ENCODE measurements at places on chromosomes 13 and 19.

DNA sequence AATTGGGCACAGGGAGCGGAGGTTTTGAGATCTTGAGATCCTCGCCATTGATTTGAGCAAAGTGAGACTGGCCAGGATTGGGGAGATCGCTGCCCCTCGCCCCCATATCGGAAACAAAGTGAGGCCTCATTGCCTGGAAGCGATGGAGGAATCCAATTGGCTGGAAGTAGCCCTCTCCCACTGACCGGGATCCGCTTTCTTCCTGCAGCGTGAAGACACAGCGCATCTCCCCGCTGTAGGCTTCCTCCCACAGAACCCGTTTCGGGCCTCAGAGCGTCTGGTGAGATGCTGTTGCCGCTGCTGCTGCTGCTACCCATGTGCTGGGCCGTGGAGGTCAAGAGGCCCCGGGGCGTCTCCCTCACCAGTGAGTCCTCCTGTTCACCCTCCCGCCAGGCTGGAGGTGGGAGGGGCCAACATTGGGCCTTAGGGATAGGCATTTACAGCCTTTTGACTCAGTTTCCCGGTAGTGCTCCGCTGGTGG lies 438 bp downstream of the PRKCSH start:
- no peak for DNase-seq

DNA sequence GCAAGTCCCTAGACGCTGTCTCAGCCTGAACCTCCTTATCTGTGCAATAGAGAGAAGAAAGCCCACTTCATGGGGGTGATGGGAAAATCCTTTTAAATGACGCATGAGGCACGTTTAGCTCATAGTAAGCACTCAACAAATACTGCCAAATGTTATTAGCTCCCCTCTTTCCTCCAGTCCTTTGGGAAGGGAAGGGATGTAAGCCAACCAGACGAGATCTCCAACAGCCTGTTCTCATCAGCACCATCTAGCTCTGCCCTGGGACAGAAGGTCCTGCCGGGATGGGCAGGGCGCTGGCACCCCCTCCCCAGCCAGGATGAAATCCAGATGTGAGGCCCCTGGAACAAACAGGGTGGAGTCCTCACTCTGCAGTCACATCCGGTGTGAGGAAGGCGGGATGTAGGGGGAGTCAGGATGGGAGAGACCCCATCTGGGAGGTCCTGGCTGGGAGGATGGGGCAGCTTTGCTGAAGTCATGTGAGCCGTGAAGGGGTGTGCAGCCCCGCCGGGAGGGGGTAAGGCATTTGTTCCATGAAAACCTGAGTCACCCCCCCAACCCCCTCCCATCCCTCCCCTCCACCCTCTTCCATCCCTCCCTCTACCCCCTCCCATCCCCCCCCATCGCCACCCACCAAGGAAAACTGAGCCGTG lies 4.6 kb downstream of the S1PR2 start:
- no peak for DNase-seq

- no peak for DNase-seq
These were observed 202.3 kb upstream of the RXFP2 start for GRCh38 chr13:31537052-31537451.

GRCh38 chr19:30425885-30426838 lies 54.0 kb downstream of the ZNF536 start:
- DNase-seq = no peak

- DNase-seq = no peak
These were observed at the start of gene MEIS3 for GRCh38 chr19:47419030-47419783. Gene MEIS3, minus strand, starts transcription at chr19:47419527. Its CDS starts 446 bp downstream, at chr19:47419081.

DNA sequence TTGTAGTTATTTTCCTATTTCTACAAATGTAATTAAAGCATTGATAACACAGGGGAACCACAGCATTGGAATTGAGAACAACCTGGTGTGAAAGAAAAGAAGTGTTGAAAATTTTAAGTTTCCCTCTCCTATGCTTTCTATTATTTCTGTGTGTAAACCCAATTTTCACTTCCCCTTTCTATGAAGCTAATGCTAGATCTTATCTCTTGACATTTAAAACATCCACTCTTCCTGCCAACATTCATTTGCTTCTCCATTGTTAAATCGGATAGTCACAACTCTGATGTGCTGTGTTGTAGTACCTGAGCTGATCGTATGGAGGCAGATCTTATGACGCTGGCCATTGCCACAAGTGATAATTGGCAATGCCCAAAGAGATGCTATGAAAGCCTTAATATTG lies 203.0 kb downstream of the ITGBL1 start:
- DNase-seq = no peak

DNA sequence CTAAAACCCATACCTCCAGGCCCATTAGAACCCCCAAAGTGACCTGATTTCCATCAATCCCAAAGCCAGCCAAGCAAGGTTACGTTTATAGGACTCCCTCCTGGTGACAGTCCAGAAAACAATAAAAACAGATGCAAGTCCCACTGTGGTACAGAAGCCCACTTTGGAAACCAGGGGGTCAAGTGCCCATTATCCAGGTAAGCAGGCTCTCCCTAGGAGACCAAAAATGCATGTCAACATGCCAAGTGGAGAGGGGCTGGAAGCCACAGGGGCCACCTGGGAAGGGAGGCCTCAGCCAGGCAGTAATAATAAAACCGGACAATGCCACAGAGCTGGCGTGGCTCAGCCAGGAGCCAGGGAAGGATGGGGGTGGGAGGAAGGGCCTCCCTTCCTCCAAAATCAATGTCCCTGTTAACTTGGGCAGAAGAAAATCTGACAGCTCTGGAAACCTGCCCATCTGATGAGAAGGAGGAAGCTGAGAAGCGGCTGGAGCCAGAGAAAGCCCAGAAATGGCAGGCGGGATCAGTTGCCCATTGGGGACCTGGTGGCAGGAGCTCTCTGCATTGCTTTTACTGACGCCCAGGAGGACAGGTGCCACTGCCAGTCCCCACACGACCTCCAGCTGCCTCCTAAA lies 160.4 kb downstream of the ZIC5 start:
- DNase-seq = no peak

DNA sequence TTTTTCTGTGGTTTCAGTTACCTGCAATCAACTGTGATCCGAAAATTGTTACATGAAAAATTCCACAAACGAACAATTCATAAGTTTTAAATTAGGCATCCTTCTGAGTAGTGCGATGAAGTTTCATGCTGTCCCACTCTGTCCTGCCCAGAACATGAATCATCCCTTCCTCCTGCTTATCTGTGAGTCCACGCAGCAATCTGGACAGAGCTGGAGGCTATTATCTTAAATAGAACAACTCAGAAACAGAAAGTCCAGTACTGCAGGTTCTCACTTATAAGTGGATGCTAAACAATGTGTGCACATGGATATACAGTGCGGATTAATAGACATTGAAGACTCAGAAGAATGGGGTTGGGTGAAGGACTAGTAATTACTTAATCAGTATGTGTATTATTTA lies 583.7 kb upstream of the SPRY2 start:
- DNase-seq = no peak

DNA sequence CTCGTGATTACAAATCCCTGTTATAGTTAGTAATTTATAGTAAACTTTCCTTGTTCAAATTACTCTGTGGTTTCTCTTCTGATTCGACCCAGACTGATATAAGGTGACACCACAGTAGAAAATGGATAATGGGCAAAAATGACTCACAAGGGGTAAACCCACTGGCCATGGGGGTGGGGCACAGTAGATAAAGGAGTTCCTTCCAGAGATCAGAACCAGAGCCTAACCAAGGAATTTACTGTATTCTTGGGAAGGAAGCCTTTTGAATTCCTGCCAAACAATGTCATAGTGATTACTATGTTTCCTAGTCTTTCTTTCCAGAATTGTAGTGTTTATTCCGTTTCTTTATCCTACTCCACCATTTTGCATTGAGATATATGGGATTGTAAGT lies 21.9 kb downstream of the MIR17HG start:
- DNase-seq = no peak

- DNase-seq = no peak
These were observed 9.7 kb downstream of the PRKCSH start for GRCh38 chr19:11445141-11445540.

- DNase-seq = no peak
These were observed 26.7 kb downstream of the MAB21L1 start for GRCh38 chr13:35449821-35450220.

DNA sequence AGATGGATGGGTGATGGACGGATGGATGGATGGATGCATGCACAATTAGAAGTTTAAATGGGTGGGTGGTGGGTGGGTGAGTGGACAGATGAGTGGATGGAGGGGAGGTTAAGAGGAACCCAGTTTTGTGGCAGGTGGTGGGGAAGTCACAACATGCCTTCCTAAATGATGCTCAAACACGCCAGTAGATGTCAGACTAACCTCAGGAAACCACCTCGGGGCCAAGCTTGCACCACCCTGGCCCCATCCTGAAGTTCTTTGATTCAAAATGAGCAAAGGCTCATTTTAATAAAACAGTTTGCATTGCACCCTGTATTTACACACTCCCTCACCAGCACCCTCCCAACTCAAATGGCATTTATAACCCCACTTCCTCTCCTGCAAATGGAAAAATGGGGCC lies 91.4 kb upstream of the CACNA1A start:
- no peak for DNase-seq

- no peak for DNase-seq
These were observed 1.0 kb upstream of the CREB3L3 start for GRCh38 chr19:4152241-4152998.

DNA sequence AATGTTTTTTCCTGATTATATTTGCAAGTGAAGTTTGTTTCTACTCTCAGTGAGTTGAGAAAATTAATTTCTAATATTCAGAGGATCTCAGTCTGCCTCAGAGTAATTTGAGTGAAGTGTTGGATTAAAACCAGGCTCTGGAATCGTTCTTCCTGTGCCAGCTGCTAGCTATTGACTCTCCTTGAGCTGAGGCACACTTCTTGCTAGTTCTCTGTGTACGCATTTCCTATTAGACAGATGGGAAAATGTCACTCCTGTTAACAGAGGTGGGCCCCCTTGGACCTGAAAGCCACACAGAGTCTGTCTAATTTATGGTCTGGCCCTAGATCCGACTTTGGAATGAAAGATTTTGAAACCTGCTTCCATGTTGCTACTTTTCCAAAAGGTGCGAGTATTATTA lies 107.6 kb upstream of the RNF113B start:
- DNase-seq = no peak

DNA sequence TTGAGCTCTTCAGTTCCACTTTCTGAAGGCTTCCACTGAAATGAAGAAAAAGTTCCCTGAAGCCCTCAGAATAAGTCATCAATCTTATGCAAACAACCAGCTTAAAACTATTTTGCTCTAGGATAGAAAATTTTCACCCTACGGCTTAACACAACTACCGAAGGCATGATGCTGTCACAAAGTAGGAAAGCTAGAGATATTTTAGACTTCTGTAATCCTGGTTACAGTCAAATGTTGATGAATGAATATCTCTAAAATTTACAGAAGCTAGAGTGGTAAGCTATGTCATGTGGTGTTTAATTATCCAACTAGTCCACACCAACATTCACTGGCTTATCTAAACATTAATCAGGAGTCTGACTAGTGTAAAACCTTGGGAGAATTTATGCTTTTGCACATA lies 197.9 kb downstream of the SUCLA2 start:
- DNase-seq = no peak

DNA sequence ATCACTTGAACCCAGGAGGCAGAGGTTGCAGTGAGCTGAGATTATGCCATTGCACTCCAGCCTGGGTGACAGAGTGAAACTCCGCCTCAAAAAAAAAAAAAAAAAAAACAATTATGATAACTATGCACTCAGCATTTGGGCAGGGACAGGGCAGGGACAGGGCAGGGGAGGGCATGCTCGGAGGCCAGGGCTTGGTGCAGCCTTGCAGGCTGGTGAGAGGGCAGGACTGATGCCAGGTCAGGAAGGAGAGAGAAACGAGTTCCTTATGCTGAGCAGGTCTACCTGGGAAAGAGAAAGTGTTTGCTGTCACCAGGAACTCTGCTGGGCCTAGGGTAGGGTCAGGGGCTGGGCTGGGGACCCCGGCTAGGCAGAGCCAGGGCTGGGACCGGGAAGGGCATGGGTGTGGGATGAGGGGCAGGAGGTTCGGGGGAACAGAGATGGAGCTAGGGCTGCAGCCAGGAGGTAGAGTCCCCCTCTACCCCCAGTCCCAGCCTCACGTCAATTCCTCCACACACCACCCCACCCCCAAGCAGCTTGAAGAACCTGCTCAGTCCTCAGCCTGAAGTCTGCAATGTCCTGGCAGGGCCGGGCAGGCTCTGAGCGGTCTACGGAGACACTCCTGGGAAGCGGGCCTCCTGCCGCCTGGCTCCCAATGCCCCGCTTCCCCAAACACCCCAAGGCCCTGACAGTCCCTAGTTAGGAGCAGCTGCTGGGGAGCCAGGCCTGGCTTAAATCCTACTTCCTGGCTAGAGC lies 2.8 kb downstream of the FXYD3 start:
- DNase-seq = no peak

- no peak for DNase-seq
These were observed 41.8 kb upstream of the ZNF429 start for GRCh38 chr19:21463449-21464105.

DNA sequence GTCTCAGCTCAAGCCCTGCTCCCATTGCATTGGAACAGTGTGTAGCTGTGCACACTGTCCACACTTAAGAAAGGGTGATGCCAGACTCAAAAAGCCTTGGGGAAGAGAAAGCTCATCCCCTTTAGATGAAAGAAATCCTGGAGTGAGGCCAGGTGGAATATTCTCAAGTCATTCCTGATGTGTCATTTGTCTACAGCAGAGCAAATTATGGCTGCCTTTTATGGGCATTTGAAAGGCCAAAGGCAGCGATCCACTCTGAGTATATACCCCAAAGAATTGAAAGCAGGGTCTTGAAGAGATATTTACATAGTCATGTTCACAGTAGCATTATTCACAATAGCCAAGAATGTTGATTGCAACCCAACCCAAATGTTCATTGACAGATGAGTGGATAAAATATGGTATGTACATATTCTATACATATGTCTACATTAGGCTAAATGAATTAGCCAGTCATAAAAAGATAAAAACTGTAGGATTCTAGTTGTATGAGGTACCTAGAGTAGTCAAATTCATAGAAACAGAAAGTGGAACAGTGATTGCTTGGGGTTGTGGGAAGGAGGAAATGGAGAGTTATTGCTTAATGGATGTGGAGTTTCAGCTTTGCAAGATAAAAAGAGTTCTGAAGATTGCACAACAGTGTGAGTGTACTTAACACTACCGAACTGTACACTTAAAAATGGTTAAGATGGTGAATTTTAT lies 214.9 kb downstream of the KCNRG start:
- DNase-seq = no peak

DNA sequence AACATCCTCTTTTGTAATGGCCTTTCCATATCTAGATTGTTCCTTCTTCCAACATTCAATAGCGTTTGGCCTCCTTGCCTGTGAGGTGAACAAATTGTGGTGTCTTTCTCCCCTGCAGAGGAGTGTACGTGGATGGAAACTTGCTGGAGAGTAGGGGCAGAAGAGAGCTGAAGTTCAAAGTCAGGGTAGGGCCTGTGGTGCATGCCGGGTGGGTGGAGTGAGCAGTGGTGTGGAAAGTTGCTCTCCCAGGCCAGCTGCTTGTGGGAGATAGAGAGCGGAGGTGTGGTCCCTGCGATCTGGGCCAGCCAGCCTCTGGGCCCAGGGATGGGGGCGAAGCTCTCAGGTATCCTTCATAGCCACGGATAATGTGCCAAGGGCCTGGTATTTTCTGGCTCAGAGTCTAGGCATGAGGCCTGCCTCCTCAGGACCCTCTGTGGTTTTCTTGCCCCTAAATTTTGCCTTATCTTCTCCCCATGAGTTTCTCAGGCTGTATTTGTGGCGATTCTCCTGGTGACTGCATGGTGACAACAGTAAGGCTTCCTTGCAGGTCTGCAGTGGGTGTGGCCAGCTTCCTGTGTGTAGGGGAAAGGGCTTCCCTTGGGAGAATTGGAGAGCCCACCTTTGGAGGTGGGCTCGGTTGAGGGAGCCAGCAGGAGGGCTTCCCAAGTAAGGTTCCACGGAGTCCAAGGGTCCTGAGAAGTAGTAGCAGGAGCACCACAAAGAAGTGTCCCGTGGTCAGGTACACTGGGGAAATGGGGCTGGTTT lies 6.7 kb downstream of the RGCC start:
- no peak for DNase-seq

All from stimulated activated CD8-positive, alpha-beta memory T cell treated with anti-CD3 and anti-CD28 coated beads, Interleukin-7, amount 100 ng/mL, for 24 hours (primary cell).